ENCODE measurements at places on chromosomes 1 and 21.

DNA sequence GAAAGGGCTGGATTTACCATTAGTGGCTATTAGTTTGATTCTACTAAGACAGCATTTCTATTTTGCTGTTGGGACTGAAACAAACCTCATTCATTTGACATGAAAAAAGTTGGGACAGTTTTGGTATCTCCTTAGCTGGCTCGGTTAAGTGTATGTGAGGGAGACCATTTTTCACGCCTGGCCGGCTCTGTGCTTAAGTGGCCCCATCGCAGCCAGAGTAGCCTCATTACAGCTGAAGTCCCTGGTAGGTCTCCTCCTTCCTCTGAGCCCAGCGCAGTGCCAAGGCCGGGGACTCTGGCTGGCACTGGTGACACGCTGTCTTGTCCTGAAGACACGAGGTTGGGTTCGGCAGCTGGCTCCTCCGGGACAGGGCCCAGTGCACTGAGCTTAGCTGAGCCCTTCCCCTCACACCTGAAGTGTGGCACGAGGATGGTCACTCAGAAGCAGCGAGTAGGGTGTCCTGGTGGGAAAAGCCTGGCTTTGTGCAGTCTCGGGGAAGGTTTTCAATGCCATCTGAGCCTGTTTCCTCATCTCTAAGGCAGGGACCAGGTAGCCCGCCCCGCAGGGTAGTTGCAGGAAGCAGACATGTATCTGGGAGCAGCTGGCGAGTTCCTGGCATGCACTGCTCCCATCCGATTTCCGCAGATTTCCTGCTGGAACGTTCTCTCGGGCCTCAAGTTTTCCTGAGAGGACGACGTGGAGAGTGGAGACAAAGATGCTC lies 196.5 kb downstream of the DYRK1A start:
- no peak for DNase-seq

DNA sequence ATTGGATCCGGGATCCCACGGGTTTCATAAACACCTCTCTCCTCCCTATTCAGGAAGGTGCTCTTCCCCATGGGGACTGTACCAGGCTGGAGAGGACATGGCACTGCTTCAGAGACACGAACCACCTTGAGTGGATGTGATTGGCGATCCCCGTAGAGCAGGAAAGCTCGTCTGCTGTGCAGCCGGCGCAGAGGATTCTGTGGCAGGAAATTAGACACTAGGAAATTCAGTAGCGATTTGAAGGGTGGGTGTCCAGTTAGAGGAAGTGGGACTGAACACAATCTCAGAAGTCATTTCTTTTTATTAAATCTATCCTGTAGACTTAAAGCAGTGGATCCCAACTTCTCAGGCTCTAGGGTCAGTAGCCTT lies 767 bp downstream of the PDIK1L start:
- DNase-seq, result no peak

DNA sequence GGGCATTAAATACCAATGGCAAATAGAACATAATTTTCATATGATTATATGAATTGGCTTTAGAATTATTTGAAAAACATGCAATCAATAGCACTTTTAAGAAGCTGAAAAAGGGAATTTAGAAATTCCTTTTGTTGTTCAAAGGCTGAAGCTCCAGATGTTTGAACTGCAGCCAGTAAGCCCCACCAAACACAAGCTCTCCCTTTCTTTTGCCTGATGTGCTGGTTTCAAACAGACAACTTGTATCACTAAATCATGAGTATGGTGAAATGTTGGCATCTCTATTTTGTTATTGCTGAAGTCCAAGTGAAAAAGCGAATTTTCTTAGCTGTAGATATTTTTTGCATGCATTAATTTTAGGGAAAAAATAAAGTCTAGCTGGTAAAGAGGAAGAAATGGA lies 27.5 kb upstream of the NCAM2 start:
- no peak for DNase-seq

DNA sequence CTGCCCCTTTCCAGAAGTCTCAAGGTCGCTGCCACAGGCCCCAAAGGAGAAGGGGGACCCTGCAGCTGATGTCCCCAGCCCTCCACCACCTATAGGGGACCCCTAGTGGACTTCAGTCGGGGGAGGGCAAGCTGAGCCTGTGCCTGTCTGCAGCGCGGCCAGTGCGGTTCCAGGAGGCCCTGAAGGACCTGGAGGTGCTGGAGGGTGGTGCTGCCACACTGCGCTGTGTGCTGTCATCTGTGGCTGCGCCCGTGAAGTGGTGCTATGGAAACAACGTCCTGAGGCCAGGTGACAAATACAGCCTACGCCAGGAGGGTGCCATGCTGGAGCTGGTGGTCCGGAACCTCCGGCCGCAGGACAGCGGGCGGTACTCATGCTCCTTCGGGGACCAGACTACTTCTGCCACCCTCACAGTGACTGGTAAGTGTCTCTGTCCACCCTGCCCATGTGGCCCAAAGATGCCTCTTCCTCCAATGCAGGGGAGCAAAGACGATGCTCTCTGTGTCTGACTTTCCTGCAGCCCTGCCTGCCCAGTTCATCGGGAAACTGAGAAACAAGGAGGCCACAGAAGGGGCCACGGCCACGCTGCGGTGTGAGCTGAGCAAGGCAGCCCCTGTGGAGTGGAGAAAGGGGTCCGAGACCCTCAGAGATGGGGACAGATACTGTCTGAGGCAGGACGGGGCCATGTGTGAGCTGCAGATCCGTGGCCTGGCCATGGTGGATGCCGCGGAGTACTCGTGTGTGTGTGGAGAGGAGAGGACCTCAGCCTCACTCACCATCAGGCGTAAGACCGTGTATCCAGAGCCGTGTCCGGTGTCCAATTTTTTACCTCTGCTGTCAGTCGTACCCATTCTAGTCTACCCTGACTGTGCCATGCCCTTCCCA lies 79.9 kb downstream of the OBSCN start:
- no peak for DNase-seq

DNA sequence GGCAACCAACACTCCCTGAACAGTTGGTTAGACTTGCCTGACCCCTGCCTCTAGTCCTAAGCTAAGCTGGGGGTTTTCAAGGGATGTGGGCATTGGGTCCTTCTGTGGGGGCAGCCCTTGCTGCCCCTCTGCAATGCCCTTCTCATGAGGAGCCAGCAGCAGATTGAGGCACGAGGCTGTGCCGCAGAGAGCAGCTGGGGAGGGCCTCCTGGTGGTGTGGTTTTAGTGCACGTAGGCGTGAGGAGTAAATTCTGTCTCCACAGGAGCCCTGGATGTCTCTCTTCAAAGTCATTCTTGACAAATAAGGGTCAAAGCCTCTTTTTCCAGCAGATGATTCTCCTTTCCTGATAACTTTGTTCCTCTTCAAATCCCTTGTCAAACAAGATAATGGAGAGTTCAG lies 31.8 kb upstream of the KLHDC7A start:
- DNase-seq, result no peak

DNA sequence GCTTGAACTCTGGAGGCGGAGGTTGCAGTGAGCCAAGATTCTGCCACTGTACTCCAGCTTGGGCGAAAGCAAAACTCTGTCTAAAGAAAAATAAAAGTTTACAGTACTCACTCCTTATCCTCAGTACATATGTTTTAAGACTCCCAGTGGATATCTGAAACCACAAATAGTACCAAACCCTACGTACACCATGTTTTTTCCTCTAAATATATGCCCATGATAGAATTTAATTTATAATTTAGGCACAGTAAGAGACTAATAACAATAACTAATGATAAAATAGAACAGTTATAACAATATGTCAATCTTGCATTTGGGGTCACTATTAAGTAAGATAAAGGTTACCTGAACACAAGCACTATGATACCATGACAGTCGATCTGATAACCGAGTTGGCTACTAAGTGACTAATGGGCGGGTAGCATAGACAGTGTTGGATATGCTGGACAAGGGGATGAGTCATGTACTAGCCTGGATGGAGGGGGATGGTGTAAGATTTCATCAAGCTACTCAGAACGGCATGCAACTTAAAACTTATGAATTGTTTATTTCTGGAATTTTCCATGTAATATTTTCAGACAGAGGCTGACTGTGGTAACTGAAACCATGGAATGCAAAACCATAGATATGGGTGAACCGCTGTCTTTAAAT lies 43.7 kb downstream of the ST7L start:
- peak; percentile 90 for DNase-seq

DNA sequence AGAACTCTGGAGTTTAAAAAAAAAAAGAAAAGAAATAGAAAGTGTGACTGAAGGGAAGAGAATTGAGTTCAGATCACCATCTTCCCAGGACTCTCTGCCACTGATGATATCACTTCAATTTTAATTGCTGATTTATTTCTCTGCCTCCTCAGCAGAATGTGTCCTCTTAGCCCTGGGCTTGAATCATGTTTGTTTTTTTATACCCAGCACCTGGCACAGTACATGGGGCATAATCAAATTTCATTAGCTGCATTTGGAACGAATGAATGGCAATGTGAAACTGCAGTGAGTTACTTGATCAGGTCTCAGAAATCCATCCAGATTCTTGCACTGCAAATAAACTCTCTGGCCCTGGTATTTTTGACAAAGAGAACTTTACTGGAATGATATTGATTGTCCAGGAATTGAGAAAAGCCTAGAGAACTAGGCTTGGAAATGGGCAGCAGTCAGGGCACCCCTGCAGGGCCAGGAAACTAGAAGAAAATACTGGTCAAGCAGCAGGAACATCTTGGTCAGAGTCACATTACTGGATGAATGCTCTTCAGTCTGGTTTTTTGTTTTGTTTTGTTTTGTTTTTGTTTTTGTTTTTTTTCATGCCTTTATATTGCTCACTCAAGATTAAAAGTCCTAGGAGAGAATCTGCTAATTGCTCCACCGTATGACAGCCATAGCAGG lies 103.8 kb upstream of the FAM78B start:
- no peak for DNase-seq

DNA sequence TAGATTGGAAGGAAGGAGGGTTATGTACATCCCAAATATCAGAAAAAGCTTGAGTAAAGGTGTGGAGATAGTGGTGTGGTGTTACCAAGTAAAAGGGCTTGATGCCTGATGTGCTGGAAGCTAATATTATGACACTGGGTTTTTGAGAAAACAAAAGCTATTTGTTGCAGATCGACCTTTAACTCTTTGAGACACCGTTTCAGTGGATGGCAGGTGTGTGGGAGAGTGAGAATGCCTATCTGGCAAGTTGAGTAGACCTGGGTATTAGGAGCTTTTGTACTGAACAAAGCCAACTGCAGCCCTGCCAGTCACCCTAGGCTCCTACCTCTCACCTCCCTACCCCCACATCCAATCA lies 1.4 kb downstream of the MMACHC start:
- no peak for DNase-seq

GRCh38 chr1:1337793-1338147 lies 6.7 kb downstream of the TAS1R3 start:
- DNase-seq, result no peak

- DNase-seq, result no peak
These were observed 18.1 kb downstream of the PRCC start for GRCh38 chr1:156785458-156785857.

DNA sequence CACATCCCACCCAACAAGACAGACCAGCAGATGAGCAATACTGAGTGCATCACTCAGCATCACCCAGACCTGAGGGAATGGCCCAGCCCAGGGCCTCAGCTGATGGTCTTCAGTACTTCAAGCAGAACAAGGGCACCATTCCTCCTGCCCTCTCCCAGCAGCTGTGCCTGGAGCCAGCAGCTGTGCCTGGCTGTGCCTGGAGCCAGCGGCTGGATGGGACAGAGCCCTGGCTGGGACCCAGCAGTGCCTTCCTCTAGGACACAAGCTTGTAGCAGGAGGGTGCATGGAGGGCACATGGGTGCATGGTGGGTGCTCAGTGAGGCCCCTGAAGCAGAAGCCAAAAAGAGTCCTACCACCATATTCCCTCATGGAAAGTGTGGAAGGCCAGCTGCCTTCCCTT lies 583.8 kb downstream of the NPHP4 start:
- no peak for DNase-seq

GRCh38 chr1:25922971-25923552 lies 16.8 kb upstream of the STMN1 start:
- no peak for DNase-seq

- DNase-seq, result peak; percentile 71
These were observed 159.8 kb downstream of the RUNX1 start for GRCh38 chr21:34889320-34889675.

GRCh38 chr1:192763243-192763642 lies 45.6 kb upstream of the RGS2 start:
- DNase-seq, result peak; percentile 29

DNA sequence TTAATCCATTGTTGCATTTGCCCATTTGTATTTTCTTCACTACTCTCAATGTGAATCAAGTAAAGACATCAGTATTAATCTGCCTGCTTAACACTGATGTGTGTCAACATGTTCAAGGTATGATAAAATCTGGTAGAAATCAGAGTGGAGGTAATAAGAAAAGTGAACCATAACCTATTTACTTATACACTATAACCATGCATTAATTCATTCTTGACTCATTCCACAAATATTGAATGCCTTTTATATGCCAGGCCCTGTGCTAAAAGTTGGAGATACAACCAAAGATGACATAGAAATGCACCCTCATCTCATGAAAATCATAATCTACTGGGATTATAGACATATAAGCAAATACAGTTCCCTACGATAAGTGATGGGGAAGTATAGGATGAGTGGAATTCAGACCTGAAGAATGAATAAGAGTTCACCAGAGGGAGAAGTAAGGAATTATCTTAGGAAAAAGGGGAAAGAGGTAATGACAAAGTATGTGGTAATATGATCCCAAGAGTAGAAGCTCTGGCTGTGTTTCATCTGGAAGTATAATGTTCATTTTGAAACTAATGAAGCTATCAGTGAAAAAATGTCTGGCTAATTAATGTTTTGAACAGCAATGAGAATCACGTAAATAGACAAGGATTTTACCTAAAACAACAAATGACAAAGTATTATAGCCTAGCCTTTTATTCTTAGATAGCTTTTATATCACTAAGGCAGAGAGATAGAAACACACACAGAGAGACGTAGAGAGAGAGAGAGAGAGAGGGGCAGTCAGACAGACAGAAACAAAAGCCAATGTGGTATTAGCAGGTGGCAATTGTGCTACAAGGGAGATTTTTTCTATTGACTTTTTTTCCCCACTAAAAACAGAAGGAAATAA lies 7.0 kb upstream of the RWDD3 start:
- no peak for DNase-seq

- no peak for DNase-seq
These were observed 47.3 kb downstream of the NTNG1 start for GRCh38 chr1:107188160-107188559.

DNA sequence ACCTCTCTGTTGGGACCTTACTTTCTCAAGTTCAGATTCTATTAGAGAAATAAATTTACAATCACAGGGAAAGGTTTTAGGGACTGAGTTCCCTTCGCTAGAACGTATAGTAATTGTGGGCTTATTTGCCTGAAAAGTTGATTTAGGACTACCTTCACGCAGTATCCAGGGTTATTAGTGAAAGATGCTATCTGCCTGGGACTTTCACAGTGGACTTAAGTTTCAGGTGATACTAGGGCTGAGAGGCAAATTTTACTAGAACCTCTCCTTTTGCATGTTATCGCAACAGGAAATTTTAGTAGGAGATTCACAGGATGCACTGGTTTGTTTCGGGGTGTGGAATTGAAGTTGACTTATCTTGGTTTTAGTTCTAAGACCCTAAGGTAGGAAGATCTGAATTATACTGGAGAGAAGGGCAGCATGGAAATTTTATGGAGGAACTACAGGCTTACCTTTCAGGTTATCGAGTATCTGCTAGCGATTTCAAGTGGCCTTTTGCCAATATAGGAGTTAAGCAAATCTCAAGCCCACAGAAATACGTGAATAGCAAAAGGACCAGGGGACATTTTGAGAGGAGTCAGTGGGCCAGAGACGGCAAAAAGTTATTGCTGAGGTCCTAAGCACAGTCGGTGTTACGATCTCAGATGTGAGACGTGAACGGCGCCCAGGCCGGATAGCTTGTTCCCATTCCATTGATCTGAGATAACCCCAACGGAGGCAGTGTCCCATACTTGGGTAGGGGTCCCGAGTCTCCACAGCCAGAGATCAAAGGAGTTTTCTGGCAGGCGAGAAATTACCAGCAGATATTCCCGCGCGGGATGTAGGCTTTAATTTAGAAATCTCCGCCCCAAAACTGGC lies 723 bp upstream of the GNAI3 start:
- DNase-seq, result no peak

Measured in HFFc6 (cell line).